ENCODE measurements at places on chromosomes 12 and 14.
A peak's percentile ranks its signal among the peaks of the same experiment; 100 is the strongest.

DNA sequence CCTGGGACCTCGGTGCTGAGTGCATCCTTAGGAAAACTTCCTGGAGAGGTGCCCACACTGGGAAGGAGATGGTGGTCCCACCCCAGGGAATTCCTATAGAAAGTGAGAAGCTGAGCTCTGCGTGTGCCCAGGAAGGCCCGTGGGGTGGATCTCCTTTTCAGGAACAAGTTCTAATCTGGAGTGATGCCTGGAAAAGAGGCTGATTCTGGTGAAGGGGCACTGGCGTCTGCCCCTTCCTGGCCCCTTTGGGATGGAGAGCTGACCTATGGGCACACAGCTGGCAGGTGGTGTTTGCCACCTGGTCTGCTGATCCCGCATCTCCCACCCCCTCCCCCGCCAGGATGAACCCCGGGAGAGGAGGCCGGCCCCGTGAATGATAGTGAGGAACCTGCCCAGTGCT, 142.0 kb upstream of the RTL1 start:
- DNase-seq = no peak

GRCh38 chr12:108816652-108817335, 40.6 kb downstream of the SSH1 start:
- no peak for DNase-seq

- no peak for DNase-seq
These were observed 9.4 kb downstream of the SYNE2 start for GRCh38 chr14:63862163-63862562.

DNA sequence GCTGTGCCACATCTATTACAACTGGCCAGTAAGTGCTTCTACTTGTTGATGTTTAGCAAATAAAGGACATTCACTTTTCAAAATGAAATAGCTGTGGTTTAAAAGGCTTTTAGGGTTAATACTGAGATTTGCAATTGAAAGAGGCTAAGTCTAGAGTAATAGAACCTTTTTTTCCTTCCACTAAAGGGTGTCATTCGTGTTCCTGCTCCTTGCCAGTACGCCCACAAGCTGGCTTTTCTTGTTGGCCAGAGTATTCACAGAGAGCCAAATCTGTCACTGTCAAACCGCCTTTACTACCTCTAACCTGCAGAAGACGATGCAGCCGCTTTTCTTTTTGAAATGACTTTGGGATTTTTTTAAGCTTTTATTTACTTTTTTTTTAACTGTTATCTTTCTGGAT, 33.6 kb downstream of the PIWIL1 start:
- no peak for DNase-seq

DNA sequence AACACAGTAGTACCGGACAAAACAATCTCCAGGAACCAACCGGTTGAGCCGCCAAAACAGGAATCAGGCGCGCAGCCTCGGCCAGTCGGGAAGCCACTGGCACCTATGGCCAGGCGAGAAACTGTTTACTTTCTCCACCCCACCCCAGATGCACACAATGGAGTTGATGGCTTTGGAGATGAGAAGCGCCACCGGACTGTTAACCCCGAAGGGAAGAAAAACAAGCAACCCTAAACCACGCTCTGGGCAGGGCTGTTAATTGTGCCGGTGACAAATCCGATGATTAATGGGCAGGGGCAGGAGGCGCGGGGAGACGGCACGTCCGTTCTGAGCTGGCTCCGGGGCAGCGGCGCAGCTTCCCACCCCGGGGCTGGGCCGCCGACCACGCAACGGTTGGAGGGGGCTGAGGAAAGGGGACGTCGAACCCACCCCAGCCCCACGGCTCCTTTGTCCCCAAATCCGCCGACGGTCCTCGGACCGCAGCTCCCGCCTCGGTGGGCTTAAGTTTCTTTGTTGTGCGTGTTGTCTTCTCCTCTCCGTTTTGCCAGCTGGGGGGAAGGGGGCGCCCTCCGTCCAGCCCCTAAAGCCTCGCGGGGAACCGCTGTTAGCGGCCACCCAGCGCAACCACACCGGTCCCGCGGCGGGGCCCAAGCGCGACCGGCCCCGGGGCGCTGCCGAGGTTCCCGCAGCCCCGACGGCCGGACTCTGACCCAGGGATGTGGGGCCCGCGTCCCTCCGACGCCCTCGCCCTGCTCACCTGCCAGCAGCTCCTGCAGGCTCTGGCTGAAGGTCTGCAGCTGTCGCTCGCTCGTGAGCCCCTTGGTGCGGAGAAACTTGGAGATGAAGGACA, 790 bp downstream of the BTG1 start:
- peak; percentile 38 for DNase-seq

GRCh38 chr12:68794653-68795251, 13.2 kb upstream of the MDM2 start:
- no peak for DNase-seq

DNA sequence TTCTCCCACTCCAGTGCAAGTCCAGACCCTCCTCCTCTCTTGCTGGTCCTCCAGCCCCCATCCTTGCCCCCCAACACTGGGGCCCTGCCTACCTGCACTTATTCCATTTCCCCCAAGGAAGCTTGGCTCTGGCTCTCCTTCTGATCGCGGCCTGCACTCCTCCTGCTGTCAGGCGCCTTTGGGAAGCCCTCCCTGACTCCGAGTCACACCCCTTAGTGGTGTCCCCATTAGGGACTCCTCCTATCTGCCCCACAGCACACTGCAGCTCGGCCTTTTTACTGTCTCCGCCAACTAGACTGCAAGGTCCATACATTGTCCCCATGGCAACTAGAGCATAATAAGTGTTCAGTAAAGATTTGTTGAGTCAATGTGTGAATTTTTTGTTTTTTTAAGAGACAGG, 32.9 kb downstream of the FIGNL2 start:
- DNase-seq = no peak

DNA sequence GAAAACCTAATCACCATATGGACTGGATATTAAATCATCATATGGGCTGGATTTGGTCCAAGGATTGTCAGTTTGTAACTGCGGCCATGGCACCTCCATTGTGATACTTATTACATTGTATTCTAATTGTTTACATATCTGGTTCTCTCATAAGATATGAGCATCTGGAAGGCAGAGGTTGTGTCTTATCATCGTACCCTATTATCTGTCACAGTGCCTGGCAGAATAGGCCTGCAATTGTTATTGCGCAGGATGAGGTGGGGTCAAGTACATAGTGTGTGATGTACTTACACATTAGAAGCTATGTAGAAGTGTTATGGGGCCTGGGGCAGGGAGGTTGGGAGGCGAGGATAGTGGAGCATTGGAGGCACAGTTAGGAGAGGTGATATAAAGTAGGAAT, 4.7 kb downstream of the IFT43 start:
- DNase-seq = no peak

- no peak for DNase-seq
These were observed 4.5 kb downstream of the KRT77 start for GRCh38 chr12:52698651-52699340.

DNA sequence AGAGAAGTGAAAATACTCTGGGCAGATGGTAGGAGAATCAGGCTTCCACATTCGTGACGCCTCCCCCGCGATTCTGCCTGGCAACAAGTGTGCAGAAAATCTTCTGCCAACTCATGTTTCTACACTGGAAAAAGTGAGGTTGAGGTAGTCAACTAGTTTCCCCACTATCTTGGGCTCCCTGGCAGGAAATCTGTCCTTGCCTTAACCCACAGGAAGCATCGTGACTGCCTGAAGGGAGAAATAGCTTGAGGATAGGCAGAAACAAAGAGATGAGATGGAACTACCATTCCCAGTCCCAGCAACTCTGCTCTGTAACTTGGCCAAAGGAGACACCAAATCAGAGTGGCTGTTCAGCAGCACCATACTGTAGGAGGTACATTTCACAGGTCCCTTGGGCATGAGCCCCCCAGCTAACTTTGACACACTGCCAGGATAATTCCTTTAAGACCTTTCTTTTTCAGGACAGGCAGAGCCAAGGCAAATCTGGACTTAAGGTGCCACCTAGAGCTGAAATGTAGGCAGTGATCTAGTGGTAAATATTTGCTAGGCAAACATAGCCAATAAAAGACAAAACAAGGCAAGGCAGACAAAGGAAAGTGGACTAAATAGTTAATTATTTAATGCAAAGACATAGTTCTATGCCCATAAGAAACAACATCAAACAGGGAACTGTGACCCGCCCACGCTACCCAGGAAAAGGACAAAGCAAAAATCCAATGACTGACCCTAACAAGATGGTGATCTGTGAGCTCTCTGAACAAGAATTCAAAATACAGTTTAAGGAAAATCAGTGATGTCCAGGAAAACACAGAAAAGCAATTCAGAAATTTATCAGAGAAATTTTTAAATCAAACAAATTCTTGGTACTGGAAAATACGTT, 205.1 kb downstream of the PTPRO start:
- no peak for DNase-seq

GRCh38 chr14:92760524-92760805, 12.0 kb upstream of the LGMN start:
- no peak for DNase-seq

GRCh38 chr12:526089-526488, 66.3 kb downstream of the B4GALNT3 start:
- no peak for DNase-seq

- no peak for DNase-seq
These were observed 50.9 kb downstream of the GRIP1 start for GRCh38 chr12:66627988-66628317.

DNA sequence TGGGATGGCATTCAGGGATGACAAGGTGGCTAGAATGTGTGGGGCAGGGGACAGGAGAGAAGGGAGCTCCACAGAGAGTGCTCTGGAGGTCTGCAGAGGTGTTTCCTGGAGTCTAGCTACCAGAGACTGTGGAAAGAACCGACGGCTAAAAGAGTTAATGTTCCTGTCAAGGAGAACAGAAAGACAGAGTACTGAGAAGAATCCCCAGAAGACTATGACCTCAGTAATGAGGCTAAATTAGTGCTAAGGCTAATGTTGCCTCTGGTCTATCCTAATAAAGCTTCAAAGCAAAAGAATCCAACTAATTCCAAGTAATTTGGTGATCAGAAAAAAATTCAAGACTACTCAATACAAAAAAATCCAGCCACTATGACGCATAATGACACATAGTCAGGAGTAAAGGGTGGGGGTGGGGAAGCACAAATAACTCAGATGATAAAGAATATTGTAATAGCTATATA, 44.7 kb downstream of the FERMT2 start:
- no peak for DNase-seq

DNA sequence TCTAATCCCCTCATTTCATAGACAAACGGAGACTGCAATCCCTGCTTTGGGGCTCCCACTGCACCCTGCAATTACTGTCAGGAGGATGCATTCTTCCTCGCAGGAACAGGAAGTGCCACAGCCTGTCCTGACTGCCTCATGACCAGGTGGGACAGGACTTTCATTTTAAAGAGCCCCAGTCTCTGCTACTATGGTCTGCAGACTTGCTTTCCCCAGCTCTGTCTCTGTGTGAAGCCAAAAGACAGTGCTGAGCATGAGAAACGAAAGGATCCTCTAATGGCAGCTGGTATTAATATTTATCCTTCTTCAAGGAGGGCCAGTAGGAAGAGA, 60.0 kb upstream of the PNMA1 start:
- DNase-seq = no peak

- DNase-seq = no peak
These were observed 201.4 kb downstream of the ADGRD1 start for GRCh38 chr12:131155131-131155530.

DNA sequence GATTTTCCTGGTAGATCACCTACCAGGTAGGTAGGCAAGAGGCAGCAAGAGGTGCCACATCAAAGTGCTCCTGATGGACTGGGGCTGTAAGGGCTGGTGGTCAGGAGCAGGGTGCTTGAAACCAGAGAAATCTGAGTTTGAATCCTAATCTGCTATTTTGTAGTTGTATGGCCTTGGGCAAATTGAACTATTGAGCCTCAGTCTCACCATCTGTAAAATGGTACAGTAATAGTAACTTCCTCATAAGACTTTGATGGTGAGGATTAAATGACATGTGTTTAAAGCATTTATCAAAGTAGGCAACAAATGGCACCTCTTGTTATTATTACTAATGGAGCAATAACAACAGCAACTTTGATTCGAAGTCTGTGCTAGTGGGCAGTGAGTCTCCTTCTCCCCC, 32.0 kb downstream of the JDP2 start:
- DNase-seq = no peak

DNA sequence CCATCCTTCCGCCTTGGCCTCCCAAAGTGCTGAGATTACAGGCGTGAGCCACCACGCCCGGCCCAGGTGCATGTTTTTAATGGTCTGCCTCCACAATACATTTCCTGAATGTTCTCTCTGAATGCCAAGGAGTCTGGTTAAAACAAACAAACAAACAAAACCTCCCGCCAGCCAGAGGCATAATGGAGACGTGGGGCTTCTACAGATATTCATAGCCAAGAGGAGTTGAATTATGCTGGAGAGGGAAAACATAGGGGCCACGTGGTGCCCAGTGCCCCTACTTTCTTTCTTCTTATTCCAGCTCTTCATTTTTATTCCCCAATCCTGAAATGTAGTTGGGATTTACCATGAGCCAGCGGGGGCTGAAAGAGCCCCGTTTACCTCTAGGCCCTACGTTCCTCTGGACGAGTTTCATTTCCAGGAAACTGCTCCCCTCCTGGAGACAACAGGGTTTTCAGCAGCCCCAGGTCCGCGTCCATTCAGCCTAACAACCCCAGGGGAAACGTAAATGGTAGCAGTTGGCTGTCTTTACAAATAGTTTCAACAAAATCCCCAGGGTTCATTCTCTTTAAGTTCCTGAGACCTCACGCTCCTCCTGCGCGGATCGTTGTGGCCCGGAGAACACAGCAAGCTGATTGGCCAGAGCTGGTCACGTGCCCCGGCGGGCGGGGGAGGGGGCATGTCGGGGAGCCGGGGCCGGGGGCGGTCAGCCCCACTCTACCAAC, 108.5 kb upstream of the ESRRB start:
- DNase-seq = no peak

- DNase-seq = no peak
These were observed 881 bp downstream of the PYGL start for GRCh38 chr14:50943261-50943942.

GRCh38 chr12:48592591-48593086, 22.8 kb upstream of the LALBA start:
- DNase-seq = no peak

GRCh38 chr14:99320105-99320572, 48.1 kb upstream of the BCL11B start:
- DNase-seq = peak; percentile 47

DNA sequence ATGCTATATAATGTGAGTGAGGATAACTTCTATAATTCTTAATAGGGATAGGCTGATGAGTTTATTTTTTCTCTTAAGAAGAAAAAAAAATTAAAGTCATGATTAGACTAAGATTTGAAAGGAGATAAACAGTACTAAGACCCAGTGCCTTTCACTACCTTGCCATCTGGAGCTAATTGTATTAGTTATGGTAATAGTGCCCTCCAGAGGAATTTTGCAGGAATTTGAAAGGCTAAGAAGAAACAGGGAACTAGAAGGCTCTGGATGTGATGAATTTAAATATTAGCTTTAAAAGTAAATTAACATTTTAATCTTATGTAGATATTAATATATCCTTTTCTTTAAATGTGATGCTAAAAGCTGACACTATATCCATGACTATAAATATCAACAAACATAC, 36.6 kb upstream of the PIK3C2G start:
- no peak for DNase-seq

DNA sequence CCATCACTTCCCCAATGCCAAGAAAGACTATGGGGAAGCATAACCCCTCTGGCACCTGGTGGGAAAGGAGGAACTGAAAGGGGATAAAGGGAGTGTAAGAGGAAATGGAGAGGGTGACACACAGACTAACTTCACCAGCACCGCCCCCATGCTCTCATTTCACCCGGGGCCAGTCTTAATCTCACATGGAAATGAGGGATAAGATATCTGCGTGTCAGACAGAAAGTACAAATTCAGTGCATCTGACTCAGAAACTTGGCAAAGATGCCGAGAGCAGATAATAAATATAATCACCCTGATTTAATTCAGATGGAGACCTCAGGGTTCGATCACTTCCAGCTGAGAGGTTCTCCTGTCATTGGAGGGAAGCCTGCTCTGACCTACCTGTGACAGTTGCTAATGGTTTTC, 191.6 kb downstream of the DUSP6 start:
- DNase-seq = no peak

All from activated effector memory CD4-positive, alpha-beta T cell treated with Interleukin-2 at 50 U/mL for 16 hours (primary cell).